Fibroblast of skin of scalp (primary cell): ENCODE measurements at places on chromosomes 7 and 10.

DNA sequence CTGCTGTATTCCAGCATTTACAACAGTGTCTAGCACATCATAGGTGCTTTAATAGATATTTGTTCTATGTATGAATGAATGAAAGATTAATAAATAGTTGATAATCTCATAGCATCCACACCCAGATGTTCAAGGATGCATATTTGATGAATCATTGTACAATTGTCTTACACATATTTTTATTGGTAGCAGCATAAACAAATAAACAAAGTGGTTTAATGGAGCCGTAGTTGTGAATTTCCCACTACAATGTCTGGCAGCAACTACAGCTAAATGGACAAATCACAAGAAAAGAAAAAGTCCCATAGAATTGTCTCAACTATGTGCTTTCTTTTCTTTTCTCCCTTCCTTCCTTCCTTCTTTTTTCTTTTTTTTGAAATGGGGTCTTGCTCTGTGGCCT is 150.8 kb downstream of the NRP1 start:
- DNase-seq, result peak; percentile 14

- no peak for DNase-seq
Observed at GRCh38 chr10:126250045-126250444, 138.2 kb downstream of the ADAM12 start.

DNA sequence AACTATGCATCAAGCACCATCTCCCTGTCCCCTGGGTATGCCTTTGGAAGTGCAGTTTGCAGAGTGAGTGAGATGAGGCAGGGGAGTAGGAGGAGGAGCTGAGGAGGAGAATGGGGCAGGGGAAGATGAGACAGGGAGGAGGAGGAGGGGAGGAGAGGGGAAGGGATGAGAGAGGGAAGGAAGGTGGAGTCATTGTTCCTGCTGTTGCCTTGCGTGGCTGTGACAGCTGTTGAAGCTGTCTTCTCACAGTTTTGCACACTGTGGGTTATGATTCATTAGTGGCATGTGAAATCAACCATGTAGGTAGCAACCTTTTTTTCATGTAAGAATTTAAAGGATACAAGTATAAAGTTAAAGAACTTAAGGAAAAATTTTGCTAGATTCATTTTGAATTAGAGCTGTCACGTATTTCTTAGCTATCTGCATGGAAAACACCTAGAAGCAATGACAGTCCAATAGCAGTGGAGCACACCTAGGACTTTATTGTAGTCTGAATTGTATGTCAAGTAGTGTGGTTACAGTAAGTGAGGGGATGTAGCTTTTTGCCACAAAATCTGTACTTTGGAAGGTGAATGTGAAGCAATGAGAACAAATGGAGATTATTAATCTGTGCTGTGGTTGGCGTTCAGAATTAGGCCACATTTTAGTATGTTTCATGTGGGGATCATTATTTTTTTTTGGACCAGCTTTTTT is 21.7 kb downstream of the CCM2 start:
- peak; percentile 36 for DNase-seq

DNA sequence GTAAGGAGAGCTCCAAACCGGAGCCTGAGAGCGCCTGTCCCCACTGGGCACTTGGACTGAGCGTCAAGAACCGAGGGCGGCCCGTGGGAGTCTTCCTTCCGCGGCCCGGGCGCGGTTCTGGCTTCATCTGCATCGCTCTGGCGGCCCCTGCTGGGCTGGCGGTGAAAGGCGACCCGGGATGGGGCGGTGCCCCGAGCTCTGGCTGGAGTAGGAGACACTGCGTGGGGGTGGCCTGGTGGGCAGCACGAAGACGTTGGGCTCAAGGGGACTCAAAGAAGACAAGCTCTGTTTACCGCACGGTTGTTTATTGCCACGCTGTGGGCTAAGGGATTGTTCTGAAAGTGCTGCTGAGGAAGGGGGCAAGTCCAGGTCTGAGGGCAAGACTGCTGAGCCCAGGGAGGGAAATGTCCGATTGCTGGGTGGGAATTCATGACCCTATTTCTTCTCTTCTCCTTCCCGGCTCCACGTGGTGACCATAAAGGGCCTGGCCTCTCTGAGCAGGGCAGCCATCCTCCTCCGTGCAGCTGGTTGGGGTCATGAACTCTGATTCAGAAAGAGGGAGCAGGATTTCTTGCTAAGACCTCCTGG is 29.8 kb downstream of the PLAU start:
- peak; percentile 80 for DNase-seq

DNA sequence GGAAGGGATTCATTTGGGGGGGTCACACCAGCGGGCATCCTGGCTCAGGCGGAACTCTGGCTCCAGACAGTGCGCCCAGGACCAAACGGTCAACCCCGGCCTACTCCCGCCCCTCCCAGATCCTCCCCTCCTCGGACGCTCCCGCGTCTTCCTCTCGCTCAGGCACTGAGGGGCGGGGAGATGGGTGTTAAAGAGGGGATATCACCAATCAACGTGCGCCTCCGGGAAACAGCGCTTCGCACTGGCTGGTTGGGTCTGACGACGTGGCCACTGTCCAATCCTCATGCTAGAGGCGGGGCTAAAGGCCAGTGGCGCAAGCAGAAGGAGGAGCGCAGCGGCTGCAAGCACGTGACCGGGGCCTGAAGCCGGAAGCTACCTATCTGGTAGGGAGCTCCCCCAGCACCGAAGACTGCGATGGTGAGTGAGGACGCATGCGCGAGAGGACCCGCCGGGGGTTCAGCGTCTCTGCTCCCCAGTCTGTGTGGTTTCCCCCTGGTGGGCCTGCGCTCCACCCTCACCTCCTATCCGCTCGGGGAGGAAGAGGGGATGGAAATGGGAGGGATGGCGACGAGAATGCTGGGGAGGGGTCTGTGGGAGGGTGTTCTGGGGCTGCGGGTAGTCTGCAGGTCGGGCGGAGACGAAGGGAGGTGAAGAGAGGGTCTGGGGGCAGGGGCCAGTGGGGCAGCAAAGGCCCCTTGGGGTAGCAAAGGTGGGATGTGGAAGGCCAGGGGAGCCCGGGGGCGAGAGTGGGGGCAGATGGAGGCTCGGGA is at the start of gene LAMTOR4:
TSS of gene LAMTOR4 (plus strand) at position 360 of the 770 bp plus-strand sequence. CDS start at position 415, 55 bp downstream.
- DNase-seq, result peak; percentile 99

DNA sequence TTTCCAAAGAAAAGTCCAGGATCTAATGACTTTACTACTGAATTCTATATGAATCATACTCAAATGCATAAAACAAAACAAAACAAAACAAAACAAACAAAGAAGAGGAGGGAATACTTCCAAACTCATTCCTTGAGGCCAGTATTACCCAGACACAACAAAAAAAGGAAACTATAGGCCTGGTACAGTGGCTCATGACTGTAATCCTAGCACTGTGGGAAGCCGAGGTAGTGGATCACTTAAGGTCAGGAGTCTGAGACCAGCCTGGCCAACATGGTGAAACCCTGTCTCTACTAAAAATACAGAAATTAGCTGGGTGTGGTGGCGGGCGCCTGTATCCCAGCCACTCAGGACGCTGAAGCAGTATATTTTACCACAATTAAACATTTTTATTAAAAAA is 114.6 kb downstream of the NRBF2 start:
- peak; percentile 56 for DNase-seq

DNA sequence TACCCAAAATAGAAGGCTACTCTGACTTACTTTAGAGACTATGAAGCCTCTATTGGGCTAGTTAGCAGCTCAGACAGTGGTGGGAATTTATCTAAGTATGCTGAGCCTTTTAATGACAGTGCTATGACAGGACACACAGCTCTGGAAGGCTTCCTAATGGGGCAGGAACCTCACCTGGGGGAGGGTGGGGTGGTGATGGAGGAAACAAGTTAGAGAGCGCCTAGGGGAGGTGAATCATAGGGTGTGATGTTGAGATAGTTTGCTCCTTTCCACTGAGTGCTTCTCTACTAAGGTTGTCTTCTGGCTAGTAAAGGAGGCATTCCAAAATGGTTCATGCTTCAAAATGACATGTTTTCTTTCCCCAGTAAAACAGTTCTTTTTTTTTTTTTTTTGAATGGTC is 42.1 kb downstream of the PPP1R9A start:
- DNase-seq, result no peak

DNA sequence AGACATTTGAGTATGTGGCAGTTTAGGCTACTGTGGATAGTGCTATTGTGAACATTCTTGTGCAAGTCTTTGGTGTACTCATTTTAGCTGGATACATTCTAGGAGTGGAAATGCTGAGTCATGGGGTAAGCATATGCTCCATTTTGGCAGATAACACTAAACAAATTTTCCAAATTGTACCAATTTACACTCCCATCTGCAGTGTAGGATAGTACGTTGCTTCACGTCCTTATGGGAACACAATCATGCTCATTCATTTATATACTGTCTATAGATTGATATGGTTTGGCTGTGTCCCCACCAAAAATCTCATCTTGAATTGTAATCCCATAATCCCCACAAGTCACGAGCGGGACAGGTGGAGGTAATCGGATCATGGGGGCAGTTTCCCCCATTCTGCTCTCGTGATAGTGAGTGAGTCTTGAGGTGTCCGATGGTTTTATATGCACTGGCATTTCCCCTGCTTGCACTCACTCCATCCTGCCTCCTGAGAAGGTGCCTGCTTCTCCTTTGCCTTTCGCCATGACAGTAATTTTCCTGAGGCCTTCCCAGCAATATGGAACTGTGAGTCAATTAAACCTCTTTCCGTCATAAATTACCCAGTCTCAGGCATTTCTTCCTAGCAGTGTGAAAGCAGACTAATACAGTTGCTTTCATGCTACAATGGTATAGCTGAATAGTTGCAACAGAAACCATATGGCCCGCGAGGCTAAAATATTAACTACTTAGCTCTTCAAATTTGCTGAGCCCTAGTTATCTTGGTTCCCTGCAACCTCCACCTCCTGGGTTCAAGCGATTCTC is 25.6 kb downstream of the RNF216 start:
- DNase-seq, result peak; percentile 81

- DNase-seq, result no peak
Observed at GRCh38 chr10:30744106-30744505, 114.6 kb upstream of the LYZL2 start.

DNA sequence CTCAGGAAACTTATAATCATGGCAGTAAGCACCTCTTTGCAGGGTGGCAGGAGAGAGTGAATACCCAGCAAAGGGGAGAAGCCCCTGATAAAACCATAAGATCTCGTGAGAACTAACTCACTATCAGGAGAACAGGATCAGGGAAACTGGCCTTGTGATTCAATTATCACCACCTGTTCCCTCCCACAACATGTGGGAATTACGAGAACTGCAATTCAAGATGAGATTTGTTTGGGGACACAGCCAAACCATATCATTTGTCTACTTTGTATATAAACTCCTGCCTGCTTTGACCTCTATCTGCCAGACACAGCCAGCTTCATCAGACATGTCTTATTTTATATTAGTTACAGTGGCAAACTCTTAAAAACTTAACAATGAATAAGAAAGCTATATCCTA is 50.4 kb downstream of the ARMC3 start:
- DNase-seq, result no peak

GRCh38 chr10:102815790-102816549 is 21.2 kb downstream of the CYP17A1 start:
- DNase-seq, result peak; percentile 66

GRCh38 chr7:69780379-69780778 is 182.1 kb downstream of the AUTS2 start:
- DNase-seq, result peak; percentile 52

DNA sequence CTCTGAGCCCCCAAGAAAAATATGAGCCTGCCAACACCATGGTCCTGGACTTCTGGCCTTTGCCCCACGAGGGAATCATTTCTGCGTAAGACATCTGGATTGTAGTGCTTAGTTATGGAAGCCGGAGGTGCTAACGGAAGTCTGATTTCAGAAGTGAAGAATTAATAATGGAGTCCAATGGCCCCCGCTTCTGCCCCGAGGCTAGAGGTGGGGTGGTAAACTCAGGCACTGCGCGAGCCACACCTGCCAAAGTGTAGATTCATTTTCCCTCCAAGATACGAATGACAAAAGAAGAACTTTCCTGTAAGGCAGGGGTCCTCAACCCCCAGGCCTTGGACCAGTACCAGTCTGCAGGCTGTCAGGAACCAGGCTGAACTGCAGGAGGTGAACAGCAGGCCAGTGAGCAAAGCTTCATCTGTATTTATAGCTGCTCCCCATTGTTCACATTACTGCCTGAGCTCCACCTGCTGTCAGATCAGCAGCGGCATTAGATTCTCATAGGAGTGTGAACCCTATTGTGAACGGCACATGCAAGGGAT is 22.3 kb downstream of the CNPY1 start:
- DNase-seq, result no peak

DNA sequence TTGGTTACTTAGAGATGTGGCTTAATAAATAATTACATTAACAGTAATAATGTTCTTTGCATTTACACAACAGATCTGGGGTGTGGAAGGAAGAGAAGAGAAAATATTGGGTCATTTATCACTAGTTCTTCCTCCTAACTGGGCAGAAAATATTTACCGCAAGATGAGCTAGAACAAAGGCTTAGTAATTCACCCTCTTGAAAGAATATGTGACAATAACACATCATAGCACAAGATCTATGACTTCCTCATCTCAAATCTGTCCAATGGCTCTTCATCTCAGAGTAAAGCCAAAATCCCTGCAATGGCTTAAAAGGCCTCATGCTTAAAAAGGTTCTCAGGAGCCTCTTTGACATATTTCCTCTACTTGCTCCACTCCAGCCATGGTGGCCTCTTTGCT is 178.6 kb downstream of the ZNF438 start:
- no peak for DNase-seq

DNA sequence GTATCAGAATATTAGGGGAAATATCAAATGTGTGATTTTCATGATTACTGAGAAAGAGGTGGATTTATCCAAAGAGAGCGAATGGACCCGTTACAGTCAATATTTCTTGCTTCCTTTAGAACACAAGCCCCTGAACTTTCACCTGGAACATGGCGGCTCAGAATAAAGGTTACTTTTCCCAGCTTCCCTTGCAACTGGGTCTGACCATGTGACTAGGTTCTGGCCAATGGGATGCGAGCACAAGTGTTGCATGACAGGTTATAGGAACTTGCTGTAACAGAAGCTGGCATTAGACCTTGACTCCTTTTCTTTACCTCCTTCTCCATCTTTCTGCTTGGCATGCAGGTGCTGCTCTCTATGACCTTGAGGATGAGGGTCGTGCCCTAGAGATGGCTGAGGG is 556.1 kb downstream of the TYW1 start:
- no peak for DNase-seq

DNA sequence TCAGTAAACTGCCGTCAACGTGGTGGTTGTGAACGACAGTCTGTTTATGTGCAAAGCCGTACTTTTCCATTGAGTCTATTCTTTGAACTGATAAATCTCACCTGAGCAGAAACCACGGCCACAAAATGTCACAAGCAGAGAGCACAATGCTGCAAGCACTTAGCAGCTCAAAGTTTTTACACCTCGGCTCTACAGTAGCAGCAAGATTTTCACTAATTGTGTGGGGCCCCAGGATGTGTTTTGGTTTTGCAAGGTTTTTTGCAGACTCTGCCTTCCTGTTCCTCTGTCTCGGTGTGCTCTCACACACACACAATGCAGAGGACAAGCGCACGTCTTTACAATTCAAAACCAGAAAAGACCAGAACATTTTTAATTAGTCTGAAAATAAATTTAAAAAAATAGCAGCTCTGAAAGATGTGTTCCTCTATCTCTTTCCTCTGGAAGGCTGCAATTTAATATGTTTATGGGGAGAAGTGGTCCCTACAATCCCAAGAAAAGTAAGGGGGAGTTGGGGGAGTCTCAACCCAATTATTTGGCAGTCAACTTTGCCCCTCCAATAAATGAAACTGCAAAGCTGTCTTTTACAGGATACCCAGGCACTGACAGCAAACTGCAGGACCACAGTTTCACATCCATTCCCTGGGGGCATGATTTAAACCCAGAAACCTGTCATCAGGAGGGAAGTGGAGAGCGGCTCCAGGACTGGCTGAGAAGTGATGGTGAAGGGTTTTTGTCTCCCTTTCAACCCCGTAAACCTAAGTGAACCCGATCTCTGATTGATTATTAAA is 73.8 kb upstream of the SFMBT2 start:
- no peak for DNase-seq
